ENCODE measurements at places on chromosomes 2 and 18.

DNA sequence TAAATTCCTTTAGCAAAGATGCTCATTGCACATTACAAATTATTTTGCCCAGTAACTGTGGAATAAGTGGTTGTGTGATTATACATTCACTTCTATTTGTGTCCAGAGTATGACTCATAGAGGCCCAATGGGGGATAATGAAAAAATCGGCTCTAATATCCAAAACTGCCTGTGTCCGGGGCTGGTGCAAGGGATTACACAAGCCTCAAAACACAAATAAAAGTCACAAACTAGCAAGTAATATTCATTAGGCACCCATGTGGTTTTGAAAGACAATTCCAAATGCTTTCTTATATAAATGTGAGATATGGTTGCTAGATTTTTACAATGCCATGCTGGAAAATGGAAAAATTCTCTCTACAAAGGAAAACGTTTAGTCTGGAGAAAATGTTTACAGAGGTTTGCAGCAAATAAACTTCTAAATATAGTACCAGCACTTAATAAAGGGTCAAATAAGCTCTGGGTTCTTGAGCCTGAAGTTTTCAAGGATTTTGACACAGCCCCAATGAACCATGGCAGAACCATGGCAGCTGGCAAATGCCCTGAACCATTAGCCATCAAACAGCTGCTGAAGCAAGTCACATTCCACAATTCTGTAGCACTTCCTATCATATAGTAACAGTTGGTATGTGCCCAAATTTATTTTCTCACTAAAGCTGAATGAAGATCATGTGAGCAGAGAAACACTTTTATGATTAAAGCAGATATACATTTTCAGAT is 40.5 kb downstream of the IRS1 start:
- no peak for DNase-seq

- no peak for DNase-seq
Measured at GRCh38 chr18:3607309-3608098, 157.5 kb downstream of the TGIF1 start.

DNA sequence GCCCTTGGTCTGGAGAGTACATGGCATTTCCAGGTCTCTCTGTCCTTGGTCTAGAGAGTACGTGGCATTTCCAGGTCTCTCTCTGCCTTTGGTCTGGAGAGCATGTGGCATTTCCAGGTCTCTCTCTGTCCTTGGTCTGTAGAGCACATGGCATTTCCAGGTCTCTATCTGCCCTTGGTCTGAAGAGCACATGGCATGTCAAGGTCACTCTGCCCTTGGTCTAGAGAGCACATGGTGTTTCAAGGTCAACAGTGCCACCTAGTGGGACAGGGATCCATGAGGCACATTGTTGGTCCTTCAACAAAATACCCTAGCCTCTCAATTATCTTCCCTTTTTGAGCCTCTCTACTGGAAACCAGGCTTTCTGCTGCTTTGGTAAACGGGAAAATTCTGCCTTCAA is 250.2 kb downstream of the OTX1 start:
- DNase-seq, result peak; percentile 10

DNA sequence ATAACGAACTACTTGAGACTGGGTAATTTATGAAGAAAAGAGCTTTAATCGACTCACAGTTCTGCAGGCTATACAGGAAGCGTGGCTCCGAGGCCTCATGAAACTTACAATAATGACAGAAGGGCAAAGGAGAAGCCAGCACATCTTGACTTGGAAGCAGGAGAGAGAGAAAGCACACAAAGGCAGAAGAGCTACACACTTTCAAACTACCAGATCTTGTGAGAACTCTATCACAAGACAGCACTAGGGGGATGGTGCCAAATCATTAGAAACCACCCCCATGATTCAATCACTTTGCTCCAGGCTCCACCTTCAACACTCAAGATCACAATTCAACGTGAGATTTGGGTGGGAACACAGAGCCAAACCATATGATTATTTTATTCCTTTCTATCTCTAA is 655.9 kb upstream of the SYT4 start:
- no peak for DNase-seq

- DNase-seq, result no peak
Measured at GRCh38 chr2:39595116-39595515, 70.6 kb upstream of the TMEM178A start.

- DNase-seq, result no peak
Measured at GRCh38 chr18:924987-925386, 20.3 kb downstream of the ADCYAP1 start.

GRCh38 chr18:31942291-31942998 is 483 bp downstream of the TRAPPC8 start:
- peak; percentile 69 for DNase-seq

DNA sequence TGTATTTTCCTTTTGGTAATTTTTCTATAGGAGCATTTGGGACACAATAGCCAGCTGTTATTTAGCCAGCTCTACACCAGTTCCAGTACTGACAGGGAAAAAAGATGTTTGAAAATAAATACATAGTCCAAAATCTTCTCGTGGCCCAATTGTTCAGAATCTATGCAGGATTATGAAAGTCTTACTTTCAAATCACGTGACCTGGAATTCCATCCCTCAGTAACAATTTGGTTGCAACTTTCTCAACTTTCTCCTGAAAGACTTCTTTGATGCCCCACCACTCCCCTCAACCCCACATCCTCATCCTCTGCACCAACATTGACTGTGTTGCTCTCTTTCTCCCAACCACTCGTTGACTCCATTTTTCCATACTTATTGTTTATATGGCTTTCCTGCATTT is 539.0 kb downstream of the LRP1B start:
- no peak for DNase-seq

- no peak for DNase-seq
Measured at GRCh38 chr2:12903272-12903671, 186.5 kb downstream of the TRIB2 start.

DNA sequence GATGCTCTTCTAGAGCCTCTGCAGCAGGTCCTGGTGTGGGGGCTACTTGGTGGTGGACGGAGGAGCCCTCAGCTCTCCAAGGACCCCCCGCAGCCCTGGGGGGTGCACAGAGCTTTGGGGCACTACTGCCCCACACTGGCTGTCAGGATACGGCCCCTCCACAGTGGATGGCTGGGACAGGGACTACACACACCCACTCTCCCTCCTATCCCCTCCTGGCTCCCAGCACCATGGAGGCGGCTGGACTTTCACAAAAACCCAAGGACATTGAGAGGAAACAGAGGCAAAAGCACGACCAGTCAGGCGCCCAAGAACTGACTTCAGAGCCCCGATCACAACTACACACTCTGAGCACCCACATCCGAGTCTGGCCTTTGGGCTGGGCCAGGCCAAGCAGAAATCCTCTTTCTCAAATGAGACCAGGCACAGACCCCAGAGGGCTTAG is 12.6 kb downstream of the GPR35 start:
- DNase-seq, result no peak

DNA sequence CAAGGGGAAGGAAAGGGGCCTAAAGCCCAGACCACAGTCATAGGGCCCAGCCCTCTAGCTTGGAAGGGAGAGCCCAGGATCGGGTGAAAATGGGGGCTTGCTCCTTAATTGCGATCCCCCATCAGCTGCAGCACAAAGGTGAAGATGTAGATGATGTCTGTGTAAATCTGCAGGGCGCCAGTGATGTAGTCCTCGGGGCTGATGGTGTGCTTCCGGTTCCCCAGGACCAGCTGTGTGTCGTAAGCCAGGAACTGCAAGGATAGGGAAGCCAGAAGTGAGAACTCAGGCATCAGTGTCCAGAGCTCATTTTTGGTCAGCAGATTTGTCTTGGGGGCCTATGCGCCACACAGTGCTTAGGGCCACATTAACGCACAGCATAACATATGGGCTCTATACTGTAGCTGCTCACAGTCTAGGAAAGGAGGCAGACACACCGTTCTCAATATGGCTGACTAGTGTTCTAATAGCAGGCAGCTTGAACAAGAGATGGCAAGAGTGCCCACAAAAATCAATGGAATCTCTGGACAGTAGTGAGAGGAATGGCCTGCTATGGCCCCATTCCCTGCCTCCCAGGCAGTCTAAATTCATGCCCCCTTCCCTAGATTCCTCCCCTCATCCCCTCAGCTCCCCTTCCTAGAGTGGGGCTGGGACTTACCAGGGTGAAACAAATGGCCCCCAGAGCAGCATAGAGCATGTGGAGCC is 5.2 kb downstream of the PNKD start:
- no peak for DNase-seq

- DNase-seq, result no peak
Measured at GRCh38 chr2:31131871-31132270, 6.4 kb downstream of the GALNT14 start.

GRCh38 chr2:219718066-219718465 is 90.6 kb downstream of the SLC4A3 start:
- peak; percentile 91 for DNase-seq

DNA sequence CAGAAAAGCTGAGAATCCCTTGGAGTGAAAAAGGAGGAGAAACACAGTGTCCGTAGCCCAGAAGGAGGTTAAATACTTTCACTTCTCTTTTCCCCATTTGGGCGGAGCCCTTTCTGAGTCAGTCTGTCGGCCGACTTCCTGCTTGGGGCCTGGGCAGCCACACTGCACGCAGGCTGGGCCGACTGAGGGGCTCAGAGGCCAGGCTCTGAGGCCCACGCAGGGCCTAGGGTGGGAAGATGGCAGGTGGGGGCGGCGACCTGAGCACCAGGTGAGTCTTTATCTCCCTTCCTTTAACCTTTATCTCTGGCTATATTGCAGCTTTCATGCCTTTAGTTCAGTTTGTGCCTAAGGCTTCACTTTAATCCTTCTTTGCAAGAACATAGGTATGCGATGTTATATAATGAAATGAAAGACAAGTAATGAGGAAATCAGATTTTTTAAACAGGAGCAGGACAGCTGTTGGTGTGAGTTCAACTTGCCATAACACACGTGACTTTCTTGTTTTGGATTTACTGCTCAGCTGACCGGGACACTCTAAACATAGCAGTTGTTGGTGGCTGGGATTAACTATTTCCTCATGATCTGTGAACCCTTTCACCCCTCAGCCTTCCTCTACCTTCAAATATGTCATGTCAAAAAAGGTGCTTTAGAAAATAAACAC is at the start of gene SP100:
Gene SP100, plus strand, starts transcription at position 141 of the 661 bp plus-strand sequence. Its CDS starts 96 bp downstream, at position 237.
- peak; percentile 88 for DNase-seq

- peak; percentile 33 for DNase-seq
Measured at GRCh38 chr2:222563106-222563718, 92.7 kb downstream of the FARSB start.

GRCh38 chr2:150047620-150048222 is 439.7 kb downstream of the RND3 start:
- no peak for DNase-seq

DNA sequence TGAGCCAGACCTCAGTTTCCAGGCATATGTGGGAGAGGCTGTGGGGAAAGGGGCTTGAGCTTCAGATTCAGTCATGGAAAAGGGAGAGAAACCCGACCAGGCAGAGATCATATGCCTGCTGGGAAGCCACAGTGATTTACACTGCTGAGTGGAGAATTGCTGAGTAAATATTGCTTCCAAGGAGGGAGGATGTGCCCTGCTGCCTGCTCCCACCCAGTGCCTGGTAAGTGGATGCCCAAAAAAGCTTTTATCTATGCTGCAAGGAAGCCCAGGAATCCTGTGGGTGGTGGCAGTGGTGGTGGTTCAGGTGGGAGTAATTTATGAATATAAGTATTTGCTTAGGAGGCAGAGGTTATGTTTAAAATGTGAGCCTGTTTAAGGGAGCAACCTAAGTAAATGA is 39.5 kb downstream of the INO80C start:
- DNase-seq, result no peak

GRCh38 chr2:96954011-96954846 is 32.2 kb downstream of the FAM178B start:
- peak; percentile 14 for DNase-seq

GRCh38 chr18:27860701-27861107 is 316.2 kb downstream of the CDH2 start:
- no peak for DNase-seq

- DNase-seq, result no peak
Measured at GRCh38 chr2:43899589-43899988, 60.8 kb downstream of the ABCG8 start.

DNA sequence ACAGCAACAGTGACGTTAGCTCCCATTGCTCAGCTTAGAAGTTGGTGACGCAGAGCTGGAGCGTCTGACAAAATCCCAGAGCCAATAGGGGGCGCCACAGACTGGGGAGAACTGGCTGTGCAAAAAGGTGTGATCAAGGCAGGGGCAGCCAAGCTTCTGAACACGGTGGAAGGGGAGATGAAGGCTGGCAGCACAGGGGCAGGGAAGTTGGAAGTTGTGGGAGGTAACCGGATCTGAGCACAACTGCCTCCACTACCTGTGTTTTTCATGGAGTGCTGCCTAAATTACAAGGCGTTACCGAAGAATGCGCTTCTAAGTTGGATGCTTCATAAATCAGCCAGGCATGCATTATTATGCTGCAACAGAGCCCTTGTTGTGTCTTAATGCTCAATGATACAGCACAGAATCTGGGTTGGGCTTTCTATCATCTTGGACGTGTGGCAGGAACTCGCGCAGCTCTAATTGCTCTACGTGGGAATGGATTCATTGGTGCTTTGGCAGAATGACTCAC is 370.0 kb downstream of the SLC4A3 start:
- peak; percentile 9 for DNase-seq

DNA sequence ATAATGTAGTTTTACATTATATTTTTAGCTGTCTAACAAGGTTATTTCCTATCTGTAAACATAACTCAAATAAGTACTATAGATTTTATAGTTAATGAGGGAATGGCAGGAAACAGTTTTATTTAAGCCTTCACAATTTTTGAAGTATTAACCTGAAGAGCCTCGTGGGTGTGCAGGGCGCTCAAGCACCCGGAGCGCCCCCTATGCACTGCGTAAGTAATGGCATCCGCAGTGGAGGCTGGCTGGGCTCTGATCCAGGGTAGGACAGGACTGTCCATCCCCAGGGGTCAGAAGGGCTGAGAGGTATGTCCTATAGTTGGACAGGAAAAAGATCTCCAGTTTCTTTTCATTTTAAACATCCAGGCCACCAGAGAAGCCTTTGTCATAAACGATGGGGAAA is 8.2 kb upstream of the GBX2 start:
- DNase-seq, result no peak

- DNase-seq, result no peak
Measured at GRCh38 chr2:1747065-1747941, 3.0 kb upstream of the PXDN start.

- no peak for DNase-seq
Measured at GRCh38 chr2:13030606-13031005, 313.9 kb downstream of the TRIB2 start.

DNA sequence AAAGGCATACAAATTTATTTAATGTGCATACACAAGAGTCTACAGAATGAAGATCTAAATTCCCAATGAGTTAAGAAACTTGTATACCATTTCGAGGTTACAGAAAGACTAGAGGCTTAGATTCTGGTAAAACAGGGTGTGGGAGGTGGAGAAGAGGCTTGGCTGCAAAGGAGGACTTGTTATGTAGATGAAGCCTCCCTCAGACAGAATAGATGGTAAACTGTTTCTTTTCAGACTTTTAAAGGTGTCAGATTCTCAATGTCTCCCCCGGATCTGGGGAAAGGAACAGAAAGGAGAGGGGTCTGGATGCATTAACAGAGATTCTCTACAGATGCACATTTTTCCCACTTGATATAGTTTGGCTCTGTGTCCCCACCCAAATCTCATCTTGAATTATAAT is 126.0 kb downstream of the ST6GAL2 start:
- no peak for DNase-seq

GRCh38 chr2:177261116-177262060 is 3.1 kb downstream of the NFE2L2 start:
- DNase-seq, result no peak

All from HL-60 (cell line).